ENCODE measurements at places on chromosomes 3 and 15. TPM values are rescaled to one million over a fixed set of nuclear protein-coding genes. Genes with fewer than 3 reads are reported as not detected.
A peak's percentile ranks its signal among the peaks of the same experiment; 100 is the strongest.

- no peak for DNase-seq
Observed at GRCh38 chr3:152339881-152340505, 71.3 kb downstream of the MBNL1 start.

- no peak for DNase-seq
Observed at GRCh38 chr3:99366663-99367429, 271.5 kb upstream of the COL8A1 start.

DNA sequence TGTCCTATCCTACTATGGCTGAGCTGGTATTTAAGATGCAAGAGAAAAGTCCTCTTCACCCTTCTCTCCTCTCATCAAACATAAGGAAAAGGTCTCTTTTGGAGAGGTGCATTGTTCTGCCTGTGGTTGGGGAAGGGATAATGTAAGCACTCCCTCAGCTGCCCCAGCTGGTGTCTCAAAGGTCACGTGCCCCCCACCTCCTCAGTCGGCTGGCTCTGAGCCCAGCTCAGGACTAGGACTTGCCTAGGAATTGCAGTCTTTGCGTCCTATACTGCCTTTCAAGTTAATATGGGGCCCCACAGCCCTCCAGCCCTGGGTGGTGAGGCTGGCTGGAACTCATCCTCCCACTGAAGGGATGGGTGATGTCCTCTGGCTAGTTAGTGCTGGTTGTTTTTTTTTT lies 29.7 kb downstream of the OR4F15 start:
- no peak for DNase-seq

GRCh38 chr3:20741381-20741780 lies 555.4 kb upstream of the SGO1 start:
- DNase-seq, result no peak

FAM43A gene
- 0.69 TPM for total RNA-seq

- no peak for DNase-seq
Observed at GRCh38 chr15:22808761-22809280, 22.4 kb downstream of the NIPA1 start.

- no peak for DNase-seq
Observed at GRCh38 chr3:63872135-63872924, 8.7 kb downstream of the ATXN7 start.

GRCh38 chr3:193650585-193650984 lies 57.6 kb downstream of the OPA1 start:
- DNase-seq, result no peak

ATP10A gene
- 62.4 TPM for total RNA-seq

DNA sequence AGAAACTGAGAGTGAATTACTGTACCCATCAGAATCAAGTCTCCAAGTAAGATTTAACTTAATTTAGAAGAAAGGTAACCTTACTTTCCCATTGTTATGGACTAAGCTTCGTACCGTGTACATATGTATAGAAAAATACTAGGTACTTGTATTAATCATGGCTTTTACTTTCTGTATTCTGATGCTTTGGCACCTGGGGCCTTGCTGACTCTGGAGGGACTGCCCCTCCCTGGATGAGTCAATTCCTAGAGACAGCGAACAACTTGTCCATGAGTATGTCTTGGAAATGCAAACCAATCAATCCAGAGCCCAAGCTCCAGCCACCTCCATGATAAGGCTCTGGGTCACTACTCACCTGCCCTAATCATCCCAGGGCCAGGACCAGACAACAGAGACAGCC lies 50.0 kb upstream of the DGKG start:
- no peak for DNase-seq

GRCh38 chr3:107855710-107856109 lies 235.1 kb downstream of the CD47 start:
- DNase-seq, result no peak

SPINK8 gene
- not detected for total RNA-seq

- DNase-seq, result no peak
Observed at GRCh38 chr3:197482001-197482400, 73.8 kb downstream of the BDH1 start.

- no peak for DNase-seq
Observed at GRCh38 chr3:160018959-160019358, 30.3 kb downstream of the IL12A start.

- no peak for DNase-seq
Observed at GRCh38 chr3:60839246-60839645, 412.0 kb downstream of the FHIT start.

DNA sequence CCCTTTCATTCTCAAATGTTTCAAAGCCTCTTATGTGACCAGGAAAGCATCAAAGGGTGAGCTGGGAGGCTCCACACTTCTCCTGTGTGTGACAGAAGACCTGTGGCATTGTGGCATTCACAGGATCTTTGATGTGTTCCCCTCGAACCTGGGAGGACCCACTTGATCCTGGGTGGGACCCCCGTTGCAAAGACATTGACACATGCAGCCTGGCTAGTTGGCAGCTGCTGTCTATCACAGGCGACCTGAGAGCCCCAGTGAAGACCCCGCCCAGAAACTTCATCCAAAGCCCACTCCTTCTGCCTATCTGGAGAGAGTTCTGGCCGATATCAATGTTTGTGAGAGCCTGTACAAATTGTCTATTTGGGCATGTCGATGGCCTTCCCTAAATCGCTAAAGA lies 140.4 kb upstream of the ATP2B2 start:
- no peak for DNase-seq

GRCh38 chr3:169505577-169506230 lies 157.8 kb downstream of the MECOM start:
- no peak for DNase-seq

GRCh38 chr3:127264292-127264691 lies 23.6 kb downstream of the PRR20G start:
- DNase-seq, result no peak

GRCh38 chr3:195542316-195542697 lies 818 bp downstream of the PPP1R2 start:
- no peak for DNase-seq

- no peak for DNase-seq
Observed at GRCh38 chr3:65582012-65582717, 456.6 kb downstream of the MAGI1 start.

DNA sequence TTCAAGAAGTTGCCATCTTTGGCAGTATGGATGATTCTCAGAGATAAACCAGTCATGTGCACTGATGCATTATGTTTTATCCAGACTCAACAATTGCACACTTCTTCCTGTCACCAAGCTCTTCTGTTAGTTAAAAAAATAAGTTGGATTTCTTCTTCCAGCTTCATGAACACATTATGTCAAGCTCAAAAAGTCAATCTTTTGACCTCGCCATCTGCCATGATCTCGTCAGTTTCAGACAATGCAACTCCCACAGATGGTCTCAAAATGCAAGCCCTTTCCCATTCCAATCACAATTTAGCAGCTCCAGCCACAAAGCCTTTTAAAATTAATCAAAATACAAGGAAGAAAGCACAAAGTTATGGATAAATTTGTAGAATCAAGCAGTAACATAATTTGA lies 42.8 kb downstream of the TFDP2 start:
- DNase-seq, result no peak

GRCh38 chr3:187739094-187739560 lies 6.1 kb downstream of the BCL6 start:
- peak; percentile 39 for DNase-seq

BOC gene
- total RNA-seq, result not detected

- no peak for DNase-seq
Observed at GRCh38 chr15:39406485-39406884, 174.4 kb upstream of the THBS1 start.

DNA sequence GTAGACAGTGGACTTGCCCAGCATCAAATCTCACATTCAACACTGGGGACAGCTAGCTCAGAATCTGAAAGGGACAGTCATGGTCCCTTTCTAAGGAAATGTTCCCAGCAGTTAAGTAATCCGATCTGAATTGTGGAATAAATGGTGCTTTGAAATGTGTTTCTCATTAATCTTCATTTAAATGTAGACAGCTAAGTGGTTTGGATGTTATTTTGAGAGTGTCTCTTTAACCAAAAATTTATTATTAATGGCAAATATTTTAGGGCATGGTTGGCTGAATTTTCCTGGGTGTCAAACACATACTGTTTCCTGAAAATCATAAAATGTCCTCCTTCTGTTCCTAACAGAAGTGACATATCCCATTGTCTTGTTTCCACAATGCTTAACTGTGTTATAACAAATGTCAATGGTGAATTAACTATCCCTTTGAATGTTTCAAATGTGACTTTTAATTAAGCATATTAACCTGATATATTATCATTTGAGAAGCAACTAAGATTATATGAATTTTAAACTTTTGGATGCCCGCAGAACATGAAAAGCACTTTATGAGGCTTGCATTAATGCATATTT lies 210.8 kb downstream of the CHST2 start:
- DNase-seq, result no peak

GOLGA8G gene
- total RNA-seq, result not detected

- DNase-seq, result no peak
Observed at GRCh38 chr15:34837246-34838016, 42.1 kb upstream of the ACTC1 start.

DNA sequence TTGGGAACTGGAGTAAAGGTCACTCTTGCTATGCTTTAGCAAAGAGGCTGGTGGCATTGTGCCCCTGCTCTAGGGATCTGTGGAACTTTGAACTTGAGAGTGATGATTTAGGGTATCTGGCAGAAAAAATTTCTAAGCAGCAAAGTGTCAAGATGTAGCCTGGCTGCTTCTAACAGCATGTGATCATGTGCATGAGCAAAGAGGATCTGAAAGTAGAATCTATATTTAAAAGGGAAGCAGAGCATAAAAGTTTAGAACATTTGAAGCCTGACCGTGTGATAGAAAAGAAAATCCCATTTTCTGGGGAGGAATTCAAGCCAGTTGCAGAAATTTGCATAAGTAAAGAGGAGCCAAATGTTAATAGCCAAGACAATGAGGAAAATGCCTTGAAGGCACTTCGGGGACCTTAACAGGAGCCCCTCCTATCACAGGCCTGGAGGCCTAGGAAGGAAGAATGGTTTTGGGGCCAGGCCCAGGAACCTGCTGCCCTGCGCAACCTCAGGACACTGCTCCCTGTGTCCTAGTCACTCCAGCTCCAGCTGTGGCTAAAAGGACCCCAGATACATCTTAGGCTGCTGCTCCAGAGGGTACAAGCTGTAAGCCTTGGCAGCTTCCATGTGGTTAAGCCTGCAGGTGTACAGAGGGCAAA lies 212.2 kb upstream of the LINGO1 start:
- DNase-seq, result no peak

GRCh38 chr3:58569287-58570001 lies 7.7 kb downstream of the FAM107A start:
- no peak for DNase-seq

ZKSCAN7 gene
- total RNA-seq, result 0.56 TPM

PLSCR4 gene
- not detected for total RNA-seq

DNA sequence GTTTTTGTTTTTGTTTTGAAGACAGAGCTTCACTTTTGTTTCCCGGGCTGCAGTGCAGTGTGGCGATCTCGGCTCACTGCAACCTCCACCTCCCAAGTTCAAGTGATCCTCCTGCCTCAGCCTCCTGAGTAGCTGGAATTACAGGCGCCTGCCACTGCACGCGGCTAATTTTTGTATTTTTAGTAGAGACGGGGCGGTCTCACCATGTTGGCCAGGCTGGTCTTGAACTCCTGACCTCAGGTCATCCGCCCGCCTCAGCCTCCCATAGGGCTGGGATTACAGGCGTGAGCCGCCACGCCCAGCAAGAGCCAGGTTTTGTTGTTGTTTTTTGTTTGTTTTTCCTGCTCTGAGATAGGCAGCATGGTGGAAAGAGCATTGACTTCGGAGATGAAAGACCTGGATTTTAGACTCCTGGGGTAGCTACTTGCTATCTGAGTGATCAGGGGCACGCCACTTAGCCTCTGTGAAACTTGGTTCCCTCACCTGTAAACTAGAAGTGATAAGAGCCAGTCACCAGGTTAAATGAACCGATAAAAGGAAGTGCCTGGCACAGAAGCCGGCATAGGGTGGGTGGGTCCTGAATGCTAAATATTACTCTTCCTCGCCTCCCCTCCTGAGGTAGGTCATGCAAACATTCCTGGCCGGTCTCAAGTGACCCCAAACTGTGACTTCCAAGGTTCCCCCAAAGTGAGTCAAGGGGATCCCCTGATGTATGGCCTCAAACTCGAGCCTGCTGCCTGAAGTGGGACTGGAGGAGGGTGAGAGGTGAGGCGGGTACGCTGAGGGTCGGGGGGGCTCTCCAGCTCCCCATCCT lies 62.9 kb upstream of the MCF2L2 start:
- DNase-seq, result no peak

GRCh38 chr3:186283096-186283495 lies 78.9 kb downstream of the DGKG start:
- DNase-seq, result no peak

DNA sequence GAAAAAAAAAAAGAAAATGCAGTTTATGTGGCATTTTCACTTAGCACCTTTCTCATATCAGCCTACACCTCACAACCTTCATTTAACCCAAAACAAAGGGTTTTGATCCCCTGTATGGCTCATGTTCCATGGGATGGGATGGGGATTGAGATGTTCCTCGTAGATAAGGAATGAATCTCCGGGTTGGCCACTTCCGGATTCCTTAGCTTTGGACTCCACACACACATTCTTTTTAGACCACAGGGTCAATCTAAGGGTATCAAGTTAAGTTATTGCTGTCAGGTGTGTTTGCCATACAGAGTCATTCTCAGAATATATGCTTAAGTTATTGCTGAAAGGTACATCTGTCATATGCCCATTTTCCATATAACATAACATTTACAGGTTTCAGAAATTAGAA lies 301.4 kb upstream of the TGFBR2 start:
- no peak for DNase-seq

P2RY14 gene
- total RNA-seq, result 0.25 TPM

DNA sequence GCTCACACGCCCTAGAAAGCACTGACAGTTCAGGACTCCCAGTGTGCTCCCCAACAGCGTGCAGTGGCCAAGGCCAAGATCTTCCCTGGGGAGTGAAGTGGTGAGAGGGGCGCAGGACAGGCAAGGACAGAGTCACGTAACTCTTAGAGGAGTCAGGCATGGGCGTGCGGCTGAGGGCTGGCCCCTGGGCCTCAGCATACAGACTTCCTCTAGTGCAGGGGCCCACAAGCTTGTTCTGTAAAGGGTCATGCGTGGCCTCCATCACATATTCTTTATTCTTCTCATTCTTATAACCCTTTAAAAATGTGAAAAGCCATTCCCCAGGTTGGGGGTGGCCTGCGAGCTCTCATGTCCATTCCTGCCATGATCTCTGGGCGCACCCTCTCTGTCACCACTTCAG lies 25.2 kb downstream of the TMEM43 start:
- DNase-seq, result no peak

P2RY1 gene
- total RNA-seq, result 0.17 TPM

- no peak for DNase-seq
Observed at GRCh38 chr15:89662893-89663626, 7.8 kb upstream of the KIF7 start.

GRCh38 chr3:39232859-39233258 lies 40.5 kb upstream of the XIRP1 start:
- no peak for DNase-seq

DNA sequence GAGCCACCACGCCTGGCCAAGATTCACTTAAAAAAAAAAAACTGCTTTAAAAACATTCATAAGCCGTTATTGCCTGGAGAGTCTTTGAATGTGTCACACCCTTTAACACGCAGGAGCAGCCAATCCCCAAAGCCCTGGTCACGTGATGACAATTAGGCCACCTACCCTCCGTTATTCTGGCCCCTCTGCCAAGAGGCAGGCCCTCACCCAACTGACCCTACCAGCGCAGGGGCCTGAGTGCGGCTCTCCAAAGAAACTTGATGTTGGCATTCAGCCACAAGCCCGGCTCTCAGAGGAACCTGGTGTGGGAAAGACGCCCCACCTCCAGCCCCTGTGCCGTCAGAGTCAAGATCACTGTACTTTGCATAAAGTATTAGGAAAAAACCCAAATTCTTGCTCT lies 11.6 kb upstream of the MUC4 start:
- no peak for DNase-seq

MORC1 gene
- total RNA-seq, result not detected

All from activated CD4-positive, alpha-beta T cell treated with anti-CD3 and anti-CD28 coated beads, Interleukin-2, amount 10 ng/mL, durations not matched to agents 7 days and 5 days (primary cell).